ENCODE measurements at places on chromosomes 11 and 22.
A peak's percentile ranks its signal among the peaks of the same experiment; 100 is the strongest.

- no peak for DNase-seq
Measured at GRCh38 chr11:6621711-6622211, 2.5 kb upstream of the TPP1 start.

DNA sequence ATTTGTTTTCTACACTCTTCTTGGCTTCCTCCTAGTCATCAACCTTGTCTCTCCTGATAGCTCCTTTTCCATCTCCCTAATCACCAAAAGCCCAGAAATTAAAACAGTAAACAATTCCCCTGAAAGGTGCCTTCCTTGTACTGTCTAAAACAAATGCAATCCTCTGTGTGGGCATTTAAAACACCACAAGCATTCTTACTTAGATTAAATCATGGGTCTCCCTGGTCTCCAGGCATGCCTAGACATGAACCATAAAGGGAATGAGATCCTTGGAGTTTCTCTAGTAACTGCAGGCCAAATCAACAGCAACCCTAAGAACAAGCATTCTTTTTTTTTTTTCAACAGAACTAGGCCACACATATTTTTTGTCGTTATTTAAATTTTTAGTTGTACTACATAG is 1.9 kb downstream of the BTG4 start:
- DNase-seq: no peak

DNA sequence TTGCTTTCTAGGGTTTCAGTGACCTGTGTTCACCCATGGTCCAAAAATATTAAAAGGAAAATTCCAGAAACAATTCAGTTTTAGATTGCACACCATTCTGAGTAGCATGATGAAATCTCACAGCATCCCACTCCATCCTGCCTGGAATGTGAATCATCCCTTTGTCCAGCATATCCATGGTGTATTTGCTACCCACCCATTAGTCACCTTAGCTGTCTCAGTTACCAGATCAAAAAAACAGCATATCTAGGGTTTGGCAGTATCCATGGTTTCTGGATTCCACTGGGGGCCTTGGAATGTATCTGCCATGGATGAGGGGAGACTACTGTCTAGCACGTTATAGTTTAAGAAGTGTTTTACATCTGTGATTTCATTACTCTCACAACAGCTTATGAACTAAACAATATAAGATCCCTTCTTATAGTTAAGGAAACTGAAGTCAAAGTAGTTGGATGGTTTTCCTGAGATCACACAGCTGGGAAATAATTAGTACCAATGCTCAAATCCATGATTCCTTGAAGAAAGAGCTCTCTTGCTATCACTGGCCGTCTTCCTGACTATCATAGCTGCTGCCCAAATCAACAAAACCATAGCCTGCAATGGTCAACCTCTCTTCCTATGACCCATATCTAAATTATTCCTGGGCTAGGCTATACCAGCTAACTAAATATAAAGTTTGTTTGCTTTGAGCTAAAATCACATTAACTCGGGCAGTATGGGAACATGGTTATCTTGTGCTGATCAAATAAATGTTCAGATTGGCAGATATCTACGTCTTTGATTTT is 122.6 kb downstream of the MICAL2 start:
- DNase-seq: no peak

DNA sequence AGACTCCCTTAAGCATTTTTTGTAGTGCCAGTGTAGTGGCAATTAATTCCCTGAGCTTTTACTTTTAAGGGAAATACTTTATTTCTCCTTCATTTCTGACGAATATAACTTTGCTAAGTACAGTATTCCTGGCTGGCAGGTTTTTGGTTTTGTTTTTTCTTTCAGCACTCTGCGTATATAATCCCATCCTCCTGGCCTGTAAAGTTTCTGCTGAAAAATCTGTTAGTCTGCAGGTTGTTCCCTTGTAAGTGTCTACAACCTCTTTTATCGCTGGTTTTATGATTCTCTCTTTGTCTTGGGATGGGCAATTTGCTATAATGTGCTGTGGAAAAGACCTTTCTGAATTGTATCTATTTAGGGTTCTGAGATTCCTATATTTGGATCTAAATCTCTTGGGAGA is 56.0 kb downstream of the KCNQ1OT1 start:
- no peak for DNase-seq

- no peak for DNase-seq
Measured at GRCh38 chr11:47483457-47483856, 34.5 kb upstream of the RAPSN start.

DNA sequence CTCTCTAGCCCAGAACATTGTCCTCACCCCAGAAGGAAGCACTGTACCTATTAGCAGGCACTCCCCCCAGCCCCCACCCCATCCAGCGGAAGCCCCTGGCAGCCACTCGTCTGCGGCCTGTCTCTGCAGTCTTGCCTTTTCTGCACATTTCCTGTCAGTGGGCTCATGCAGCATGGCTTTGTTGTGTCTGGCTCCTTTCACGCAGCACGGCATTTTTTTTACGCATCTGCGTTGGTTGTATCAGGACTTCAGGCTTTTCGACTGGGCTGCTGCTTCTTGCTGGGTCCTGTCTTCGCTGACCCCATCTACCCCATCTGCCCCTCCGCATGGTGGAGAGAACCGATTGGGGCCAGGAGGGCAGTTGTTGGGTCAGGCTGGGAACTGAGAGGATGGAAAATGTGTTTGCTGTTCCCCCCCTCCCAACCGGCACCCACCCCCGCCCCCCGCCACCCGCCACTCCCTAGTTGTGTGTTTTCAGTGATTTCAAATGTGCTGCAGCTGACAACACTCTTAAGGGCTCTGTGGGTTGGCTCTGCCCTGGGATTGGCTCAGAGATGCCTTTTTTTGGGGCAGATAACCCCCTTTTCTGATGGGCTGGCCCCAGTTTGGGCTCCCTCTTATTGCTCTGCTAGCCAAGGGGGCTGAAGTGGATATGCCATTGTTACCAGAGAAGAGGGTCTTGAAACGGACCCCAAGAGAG is 110.0 kb downstream of the KIAA1671 start:
- no peak for DNase-seq

DNA sequence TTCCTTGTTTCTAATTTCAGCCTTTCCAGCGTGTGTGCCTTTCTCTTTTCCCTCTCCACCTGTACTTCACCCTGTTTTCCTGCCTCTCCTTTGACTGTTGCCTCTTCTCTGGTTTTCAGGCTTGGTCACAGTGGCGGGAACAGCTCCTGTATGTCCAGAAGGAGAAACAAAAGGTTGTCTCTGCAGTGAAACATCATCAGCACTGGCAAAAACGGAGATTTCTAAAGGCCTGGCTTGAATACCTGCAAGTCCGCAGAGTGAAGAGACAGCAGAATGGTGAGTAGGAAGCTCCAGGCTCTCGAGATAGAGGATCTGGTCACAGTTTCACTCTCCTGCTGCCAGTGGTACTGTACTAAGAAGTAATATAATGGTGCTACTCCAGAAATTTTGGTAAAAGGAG is 76.6 kb downstream of the SFI1 start:
- no peak for DNase-seq

- DNase-seq: no peak
Measured at GRCh38 chr11:59368238-59369022, 9.7 kb downstream of the OR5AN1 start.

- no peak for DNase-seq
Measured at GRCh38 chr11:134086376-134086775, 17.5 kb downstream of the JAM3 start.

DNA sequence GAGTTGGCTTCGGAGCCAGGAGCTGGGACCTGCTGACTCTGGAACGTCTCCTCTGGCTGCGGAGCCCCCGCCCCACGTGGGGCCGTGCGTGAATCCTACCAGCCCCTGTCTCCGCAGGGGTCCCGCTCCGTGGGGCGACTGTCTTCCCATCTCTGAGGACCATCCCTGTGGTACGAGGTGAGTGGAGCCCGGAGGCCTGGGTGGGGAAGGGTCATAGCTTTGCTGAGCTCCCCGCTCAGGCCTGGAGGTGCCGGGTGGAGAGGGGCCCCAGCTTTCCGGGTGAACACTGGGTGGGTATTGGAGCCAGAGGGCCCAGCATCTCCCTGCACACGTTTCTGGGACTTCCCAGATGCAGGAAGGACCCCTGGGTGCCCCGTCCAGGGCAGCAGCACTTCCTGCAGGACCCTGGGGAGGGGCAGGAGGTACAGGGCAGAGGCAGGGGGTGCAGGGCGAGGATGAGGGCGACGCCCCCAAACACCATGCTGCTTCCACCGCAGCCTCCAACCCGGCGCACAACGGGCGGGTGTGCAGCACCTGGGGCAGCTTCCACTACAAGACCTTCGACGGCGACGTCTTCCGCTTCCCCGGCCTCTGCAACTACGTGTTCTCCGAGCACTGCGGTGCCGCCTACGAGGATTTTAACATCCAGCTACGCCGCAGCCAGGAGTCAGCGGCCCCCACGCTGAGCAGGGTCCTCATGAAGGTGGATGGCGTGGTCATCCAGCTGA is 3.8 kb downstream of the MUC5AC start:
- DNase-seq: no peak

- no peak for DNase-seq
Measured at GRCh38 chr11:75673977-75674582, 5.2 kb upstream of the MAP6 start.

- no peak for DNase-seq
Measured at GRCh38 chr11:69943066-69943465, 123.8 kb upstream of the FGF3 start.

- peak; percentile 42 for DNase-seq
Measured at GRCh38 chr11:77776455-77776854, 44.1 kb downstream of the RSF1 start.

DNA sequence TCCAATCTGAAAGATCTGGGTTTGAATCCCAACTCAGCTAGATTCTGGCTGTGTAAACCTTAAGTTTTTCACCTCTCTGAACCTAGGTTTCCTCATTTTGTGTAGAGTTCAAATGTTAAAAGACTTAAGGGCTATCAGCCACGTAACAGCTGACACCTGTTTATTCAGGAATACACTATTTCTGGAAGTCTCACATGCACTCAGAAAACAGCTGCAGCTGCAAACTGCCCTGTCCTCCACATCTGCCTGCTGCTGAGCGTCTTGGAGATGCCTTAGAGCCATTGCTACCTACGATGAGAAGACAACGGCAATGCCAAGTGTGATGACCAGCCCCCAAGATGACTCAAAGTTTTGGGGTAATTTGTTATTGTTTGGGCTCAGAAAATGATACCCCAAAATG is 6.7 kb upstream of the TRIM44 start:
- no peak for DNase-seq

- no peak for DNase-seq
Measured at GRCh38 chr11:9150926-9151325, 59.5 kb upstream of the SCUBE2 start.

DNA sequence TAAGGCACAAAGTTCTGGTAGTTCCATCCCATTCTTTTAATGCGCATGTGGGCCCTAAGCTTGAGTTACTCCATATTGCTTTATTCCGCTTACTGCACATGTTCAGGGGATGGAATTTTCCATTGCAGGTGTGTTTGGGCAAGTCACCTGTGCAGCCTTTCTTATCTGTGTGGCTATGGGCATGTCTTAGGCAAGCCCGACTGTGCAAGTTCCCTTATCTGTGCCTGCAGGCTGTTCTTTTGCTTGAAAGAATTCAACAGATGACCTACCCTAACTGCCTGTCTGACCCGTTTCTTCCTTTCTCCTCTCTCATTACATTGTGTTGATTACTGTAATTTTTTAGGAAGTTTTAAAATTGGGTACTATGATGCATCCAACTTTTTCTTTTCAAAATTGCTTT is 363.6 kb downstream of the TTC28 start:
- DNase-seq: no peak

GRCh38 chr11:32108576-32108975 is 17.7 kb downstream of the RCN1 start:
- DNase-seq: no peak

GRCh38 chr11:22115470-22116029 is 77.3 kb upstream of the ANO5 start:
- no peak for DNase-seq

DNA sequence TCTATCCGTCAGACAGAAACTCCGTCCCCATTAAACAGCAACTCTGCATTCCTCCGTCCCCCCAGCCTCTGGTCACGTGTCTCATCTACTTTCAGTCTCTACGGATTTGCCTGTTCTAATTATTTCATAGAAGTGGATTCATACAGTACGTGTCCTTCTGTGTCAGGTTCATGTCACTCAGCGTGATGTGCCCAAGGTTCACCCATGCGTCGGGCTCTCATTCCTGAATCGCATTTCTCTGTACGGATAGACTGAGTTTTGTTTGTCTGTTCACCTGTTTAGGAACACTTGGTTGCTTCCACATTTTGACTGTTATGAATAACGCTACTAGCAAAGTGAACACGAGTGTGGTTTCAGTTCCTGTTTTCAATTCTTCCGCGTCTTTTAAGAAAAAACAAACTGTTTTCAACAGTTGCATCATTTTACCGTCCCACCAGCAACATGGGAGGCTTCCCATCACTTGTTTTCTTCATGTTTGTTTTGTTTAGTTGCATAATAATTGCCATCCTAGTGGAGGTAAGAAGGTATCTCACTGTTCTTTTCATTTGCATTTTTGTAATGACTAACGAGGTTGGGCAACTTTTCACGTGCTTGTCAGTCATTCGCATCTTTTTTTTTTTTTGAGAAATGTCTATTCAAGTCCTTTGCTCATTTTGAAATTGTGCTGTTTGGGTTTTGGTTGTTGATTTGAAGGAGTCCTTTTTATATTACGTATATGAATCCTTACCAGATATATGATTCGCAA is 8.9 kb upstream of the NLRP6 start:
- no peak for DNase-seq

- DNase-seq: peak; percentile 72
Measured at GRCh38 chr11:16881074-16881709, 133.0 kb downstream of the PLEKHA7 start.

- no peak for DNase-seq
Measured at GRCh38 chr11:8294251-8294935, 30.7 kb upstream of the LMO1 start.

DNA sequence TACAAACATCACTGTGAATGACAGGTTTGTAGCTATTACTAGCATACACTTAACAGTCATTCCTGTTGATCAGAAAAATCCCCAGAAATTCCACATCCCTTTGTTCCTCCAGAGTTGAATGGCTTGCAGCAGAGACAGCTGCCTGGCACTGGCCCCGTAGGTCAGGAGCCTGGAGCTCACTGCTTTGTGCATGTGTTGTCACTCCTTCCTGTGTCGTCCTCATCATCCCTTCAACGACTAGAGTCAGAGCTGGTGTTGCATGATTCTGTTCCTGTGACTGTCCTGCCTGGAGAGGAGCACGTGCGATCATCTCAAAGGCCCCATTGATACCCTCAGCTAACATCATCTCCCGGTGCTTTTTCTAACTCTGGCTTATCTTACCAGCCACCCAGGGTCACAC is 58.3 kb downstream of the LDLRAD3 start:
- DNase-seq: no peak

DNA sequence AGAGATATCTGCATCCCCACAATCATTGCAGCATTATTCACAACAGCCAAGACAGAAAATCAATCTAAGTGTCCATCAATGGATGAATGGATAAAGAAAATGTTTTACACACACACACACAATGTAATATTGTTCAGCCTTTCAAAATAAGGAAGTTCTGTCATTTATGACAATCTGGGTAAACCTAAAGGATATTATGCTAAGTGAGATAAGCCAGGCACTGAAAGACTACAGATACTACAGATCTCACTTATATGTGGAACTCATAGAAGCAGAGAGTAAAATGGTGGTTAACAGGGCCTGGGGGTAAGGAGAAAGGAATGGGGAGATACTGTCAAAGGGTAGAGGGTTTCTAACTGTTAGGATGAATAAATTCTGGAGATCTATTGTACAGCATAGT is 36.0 kb upstream of the EED start:
- no peak for DNase-seq

- DNase-seq: no peak
Measured at GRCh38 chr22:39296981-39297489, 22.4 kb downstream of the RPL3 start.
